DMS79 (cell line): ENCODE measurements at places on chromosomes 12 and 14.

GRCh38 chr12:63090716-63091115 is 60.3 kb downstream of the AVPR1A start:
- no peak for DNase-seq

- no peak for DNase-seq
These were observed 286 bp downstream of the PPP4R3A start for GRCh38 chr14:91509878-91510170.

- DNase-seq: no peak
These were observed 14.8 kb downstream of the PTPN11 start for GRCh38 chr12:112433551-112433950.

DNA sequence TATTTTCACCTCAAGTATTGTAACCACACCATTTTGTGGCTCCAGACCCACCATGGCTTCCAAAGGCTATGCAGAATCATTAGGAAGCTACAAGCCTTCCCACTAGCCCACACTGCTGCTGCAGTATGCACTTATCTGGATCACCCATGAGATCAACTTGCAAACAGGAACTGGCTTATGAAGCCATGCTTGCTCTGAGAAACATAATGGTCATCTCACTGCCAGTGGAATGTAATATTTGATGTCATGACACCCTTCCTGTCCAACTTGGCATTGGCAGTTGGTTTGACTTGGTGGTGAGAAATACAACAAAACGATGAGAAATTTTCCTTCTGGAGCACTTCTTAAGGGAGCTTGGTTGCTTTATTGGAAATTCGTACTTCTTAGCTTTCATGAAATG is 69.3 kb upstream of the FRMD6 start:
- no peak for DNase-seq

DNA sequence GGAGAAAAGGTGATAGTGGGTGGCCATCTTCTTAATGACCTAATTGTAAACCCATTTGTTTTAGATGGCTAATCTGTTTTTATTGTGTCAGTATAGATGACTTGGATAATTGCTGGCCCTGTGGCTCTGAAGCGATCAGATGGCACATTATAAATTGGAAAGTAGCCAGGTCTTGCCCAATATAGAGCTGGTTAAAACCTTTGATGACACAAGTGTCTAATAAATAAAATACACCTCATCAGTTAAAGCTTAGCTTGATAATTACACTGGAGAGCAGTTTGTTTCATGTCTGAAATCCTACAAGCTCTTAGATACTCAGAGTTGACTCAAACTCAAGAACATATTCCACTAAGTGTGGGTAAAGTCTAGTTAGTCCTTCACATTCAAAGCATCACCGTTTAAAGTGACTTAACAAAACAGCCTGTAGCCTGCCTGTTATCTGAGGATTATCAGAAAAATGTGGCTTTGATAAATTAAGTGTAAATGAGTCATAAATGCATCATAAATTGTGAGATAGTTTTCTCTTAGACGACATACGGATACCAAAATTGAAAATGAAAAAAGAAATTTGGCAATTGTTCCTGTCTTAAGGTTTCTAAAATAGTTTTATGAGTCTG is 280.9 kb downstream of the LRIG3 start:
- no peak for DNase-seq

- no peak for DNase-seq
These were observed 55.4 kb downstream of the SLCO1B3 start for GRCh38 chr12:20865873-20866272.

DNA sequence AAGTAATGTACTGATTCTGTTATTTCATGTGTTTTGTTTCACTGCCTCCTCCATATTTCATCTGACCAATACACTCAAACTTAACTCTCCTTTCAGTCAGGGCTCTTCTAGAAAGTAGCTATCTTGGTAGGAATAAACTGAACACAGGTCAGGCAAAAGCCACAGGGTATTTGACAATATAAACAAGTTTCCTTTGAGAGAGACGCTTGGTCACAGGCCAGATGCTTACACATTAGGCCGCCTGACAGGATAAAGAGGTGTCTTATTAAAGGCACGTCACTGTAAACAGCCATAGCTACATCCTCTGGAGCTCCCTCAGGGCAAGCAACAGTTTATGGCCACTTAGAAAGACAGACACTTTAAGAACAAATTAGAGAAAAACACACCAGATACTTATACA is 607.5 kb downstream of the SLC6A15 start:
- no peak for DNase-seq

DNA sequence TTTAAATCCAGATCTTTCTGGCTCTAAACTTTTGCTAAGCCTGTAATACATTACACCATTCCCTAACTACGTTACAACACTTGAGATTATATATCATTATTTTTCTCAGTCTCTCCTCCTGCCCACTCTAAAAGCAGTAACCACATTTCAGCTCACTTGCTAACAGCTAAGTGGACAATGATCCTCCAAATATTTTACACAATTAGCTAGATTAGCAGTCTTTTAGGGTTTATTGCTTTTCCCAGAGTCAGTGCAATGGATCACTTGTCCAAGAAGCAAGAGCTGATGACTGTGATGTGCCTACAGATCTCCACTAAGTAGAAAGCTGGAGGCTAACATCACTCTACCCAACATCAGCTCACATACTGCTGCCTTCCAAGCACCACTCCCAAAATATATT is 17.6 kb downstream of the CPNE8 start:
- no peak for DNase-seq

- no peak for DNase-seq
These were observed 25.7 kb upstream of the CDK17 start for GRCh38 chr12:96425951-96426350.

DNA sequence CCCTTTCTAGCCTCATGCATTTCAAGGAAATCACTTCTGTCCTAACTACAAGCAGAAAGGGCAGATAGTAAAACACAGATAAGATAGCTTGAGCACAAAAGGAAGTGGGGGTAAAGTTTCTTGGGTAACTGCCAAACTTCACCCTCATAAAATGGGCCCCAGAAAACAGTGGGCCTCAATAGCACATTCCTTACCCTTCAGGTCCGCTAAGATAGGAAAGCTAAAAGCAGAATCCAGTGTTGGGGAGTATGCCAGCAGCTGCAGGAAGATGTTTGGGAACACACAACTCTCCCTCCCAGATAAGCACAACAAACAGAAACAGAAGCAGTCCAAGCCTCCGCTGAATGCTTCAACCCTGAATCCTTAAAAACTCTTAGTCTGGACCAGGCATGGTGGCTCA is 110.9 kb upstream of the MGAT4C start:
- no peak for DNase-seq

DNA sequence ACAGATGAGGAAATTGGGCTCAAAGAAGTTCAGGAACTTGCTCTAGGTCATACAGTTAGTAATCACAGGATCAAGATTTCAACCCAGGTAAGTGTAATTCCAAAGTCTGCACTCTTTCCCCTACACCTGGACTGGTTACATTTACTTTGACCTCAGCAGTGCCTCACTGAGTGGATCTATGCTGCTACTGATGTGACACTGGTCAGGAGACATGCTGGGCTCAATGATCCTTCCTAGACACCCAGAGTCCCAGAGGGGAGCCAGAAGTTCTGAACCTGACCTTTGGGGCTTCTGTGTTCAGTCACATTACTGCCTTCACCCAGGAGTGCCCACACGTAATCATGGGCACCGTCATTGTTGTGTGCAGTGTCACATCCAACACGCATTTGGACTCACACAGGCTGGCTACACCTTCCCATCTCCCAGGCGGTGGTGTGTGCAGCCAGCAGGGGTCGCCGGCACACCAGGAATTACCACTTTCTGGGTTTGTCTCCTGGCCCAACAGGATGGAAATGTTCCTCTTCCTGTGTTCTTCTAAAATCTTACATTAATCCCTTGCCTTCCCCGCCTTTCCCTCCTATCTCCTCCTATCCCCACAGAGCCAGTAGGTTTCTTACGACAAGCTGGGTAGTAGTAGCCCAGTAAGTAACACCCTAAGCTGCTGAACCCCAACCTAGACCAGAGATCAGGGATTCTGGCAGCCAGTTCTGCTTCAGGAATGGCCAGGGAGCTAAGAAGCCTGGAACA is 25.6 kb downstream of the CALCOCO1 start:
- peak; percentile 9 for DNase-seq

GRCh38 chr12:55974308-55974730 is 441 bp downstream of the RAB5B start:
- DNase-seq: peak; percentile 6

DNA sequence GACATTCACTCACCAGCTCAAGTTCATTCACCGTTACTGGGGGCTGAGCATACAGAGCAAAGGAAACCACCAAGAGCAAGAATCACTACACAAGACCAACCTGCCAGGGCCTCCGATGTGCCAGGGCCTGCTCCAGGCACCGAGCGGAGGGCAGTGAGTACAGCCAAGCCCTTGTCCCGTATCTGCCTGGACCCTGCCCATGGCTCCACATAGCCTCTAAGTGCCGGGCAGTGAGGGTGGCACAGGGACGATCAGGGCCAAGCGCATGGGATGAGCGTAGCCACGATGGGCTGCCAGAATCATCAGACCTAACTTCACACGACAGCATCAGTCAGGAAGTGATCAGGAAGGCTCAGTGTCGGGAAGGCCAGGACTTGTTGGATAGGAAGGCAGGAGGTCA is 199.6 kb downstream of the BCL11B start:
- DNase-seq: no peak
